ENCODE measurements at places on chromosomes 4 and X. TPM values are rescaled to one million over a fixed set of nuclear protein-coding genes. Genes with fewer than 3 reads are reported as not detected.

DNA sequence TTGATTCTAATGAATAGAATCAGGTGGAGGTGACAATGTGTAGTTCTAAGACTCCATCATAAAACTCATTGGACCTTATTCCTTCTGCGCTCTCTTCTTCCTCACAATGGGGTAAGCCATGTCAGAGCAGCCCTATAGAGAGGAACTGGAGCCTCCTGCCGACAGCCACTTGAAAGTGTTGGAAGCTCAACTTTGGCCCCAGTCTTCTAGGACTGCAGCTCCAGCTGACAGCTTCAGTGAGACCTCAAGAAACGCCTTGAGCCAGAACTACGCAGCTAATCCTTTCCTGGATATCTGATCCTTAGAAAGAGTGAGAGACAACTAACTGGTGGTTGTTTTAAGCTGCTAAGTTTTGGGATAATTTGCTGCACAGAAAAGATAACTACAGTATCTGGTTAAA lies 22.1 kb upstream of the ADH7 start:
- DNase-seq: no peak

Gene TBC1D14
- total RNA-seq: 57.1 TPM

GRCh38 chrX:136268051-136269048 lies 17.1 kb upstream of the MAP7D3 start:
- peak; percentile 67 for DNase-seq

Gene DMRTC1
- total RNA-seq: 0.62 TPM

- DNase-seq: peak; percentile 33
These were observed 15.0 kb downstream of the BRCC3 start for GRCh38 chrX:155086202-155086840.

DNA sequence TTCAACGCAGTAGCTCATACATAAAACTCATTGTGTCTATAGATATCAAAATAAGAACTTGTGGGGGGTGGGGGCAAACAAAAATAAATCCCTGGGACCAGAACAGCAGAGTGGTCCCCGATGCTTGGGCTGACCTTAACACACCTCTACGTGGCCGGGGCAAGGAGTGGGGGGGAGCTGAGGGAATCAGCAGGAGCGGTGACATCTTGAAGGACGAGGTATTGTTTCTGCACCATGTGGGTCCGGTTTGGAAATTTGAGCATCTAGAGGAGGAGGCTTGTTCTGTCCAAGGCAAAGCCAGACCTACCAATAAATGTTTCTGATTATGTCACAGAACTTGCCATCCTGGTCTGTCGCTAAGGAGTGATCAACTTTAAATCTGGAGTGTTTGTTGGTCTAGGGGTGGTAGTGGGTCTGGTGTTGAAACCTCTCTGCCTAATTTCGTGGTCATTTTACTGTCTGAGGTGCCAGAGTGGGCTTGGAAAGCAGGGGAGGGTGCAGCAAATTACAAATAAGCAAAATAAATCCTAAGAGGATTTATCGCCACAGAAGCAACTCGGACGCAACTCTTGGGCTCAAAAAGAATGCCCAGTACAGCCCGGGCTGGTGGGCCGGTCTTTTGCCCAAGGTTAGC lies 774 bp upstream of the RAPGEF2 start:
- no peak for DNase-seq

Gene ANTXR2
- total RNA-seq: 96.0 TPM

- DNase-seq: no peak
These were observed 74.4 kb downstream of the SORCS2 start for GRCh38 chr4:7266525-7267292.

Gene SLC25A5
- total RNA-seq: 127 TPM

DNA sequence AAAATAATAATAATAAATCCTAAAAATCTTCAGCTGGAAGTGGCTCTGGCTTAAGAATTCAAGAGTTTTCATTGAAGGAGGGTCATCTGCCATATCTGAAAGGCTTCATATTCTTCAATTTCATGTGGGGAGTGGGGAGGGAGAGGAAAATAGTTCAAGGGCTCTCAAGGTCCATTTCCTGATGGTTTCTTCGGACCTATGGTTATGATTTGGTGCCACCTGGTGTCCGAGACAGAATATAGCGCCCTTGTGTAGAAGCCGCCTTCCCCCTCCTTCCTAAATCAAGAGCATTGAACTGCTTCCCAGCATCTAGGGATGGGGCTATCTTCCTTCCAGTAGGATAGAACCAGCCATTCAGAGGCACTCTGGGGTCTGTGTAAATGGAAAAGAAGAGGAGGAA lies 34.3 kb downstream of the NLGN3 start:
- DNase-seq: peak; percentile 84

GRCh38 chr4:112520598-112521122 lies 4.7 kb upstream of the NEUROG2 start:
- peak; percentile 16 for DNase-seq

DNA sequence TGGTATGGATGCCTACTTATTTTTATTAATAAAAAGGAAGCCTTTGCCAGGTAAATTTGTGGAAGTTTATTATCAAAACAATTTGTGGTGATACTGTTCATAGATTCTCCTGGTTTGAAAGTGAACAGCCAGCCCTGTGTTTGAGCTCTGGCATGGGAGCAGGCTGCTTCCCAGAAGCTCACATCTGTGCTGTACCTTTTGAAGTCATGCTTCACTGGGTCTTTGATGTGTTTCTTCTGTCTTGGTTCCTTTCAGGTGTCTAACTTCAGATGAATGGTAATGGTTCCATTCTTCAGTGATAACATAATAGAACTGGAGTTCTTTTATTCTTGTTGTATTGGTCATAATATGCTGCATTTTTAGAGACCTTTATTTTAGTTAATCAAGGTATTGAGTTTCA lies 85.5 kb downstream of the BMPR1B start:
- no peak for DNase-seq

- DNase-seq: no peak
These were observed 562.2 kb upstream of the SLIT2 start for GRCh38 chr4:19689511-19689910.

DNA sequence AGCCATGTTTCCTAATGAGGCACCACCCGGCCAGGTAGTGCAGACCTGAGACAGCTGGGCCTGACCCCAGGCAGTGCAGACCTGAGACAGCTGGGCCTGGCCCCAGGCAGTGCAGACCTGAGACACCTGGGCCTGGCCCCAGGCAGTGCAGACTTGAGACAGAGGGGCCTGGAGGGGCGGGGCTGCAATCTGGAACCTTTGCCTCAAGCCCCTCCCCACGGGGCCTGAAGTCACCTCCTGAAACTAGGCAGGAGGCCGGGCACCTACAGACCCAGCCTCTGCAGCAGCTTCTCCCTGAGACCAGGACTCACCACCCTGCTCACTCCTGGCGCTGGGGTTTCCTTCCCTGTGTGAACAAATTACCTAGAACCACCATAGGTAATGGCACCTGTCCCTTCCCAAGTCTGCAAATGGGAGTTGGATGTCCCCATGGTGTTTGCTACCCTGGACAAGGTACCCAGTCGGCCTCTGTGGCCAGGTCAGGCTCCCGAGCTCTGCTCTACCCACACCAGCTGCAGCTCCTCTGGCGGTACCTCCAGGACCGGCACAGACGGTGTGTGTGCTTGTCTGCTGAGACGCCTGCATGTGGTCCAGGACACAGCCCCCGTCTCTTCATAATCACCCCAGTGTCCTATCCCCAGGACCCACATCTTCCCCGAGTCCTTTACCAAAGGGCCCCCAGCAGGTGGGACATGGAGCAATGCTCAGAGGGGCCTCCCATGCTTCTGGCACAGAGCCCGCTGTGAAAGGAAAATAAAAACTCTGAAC lies 53.1 kb upstream of the C4orf50 start:
- DNase-seq: no peak

Gene ZC4H2
- total RNA-seq: 3.7 TPM

DNA sequence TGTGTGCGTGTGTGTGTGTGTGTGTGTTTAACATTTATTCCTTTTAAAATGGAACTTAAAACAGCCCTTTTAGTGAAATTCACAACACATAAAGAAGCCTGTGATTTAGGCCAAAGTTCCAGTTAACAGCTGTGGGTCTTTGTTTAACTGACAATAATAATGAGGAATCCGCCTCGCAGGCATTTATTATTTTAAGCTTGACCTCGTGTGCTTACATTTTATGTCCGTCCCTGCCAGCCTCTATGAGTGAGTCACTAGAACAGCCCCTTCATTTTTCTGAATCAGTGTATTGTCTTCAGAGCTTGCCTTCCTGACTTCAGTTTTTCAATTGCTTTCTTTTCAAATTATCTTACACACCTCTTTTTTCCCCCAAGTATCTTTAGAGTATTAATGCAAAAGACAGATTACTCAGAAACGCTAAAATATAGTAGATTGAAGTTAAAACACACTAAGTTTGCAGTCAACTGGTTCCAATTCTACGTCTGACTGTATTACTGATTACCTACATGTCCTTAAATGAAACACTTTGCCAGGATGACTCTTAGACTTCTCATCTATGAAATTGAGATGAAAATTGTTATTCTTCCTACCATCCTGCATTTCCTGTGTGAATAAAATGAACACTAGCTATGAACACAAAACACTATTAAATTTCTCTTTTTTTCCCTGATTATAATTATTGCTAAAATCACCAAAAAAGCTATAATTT lies 319.6 kb upstream of the HS3ST1 start:
- peak; percentile 27 for DNase-seq

DNA sequence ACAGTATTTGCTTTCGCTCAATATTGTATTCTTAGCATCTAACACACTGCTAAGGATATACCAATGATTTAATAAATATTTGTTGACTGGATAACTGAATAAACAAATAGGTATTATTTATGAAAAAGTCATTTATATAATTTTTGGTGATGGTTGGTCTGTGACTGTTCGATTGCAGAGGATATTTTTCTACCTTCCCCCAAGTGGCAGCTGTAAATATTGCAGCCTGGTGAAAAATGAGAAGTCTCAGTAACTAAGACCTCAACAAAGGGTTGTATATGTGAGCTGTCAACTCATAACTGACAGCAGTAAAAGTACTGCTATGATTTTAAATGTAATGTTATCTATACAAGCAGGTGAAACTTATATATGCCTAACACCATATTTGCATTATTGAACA lies 36.0 kb downstream of the HTR2C start:
- no peak for DNase-seq

DNA sequence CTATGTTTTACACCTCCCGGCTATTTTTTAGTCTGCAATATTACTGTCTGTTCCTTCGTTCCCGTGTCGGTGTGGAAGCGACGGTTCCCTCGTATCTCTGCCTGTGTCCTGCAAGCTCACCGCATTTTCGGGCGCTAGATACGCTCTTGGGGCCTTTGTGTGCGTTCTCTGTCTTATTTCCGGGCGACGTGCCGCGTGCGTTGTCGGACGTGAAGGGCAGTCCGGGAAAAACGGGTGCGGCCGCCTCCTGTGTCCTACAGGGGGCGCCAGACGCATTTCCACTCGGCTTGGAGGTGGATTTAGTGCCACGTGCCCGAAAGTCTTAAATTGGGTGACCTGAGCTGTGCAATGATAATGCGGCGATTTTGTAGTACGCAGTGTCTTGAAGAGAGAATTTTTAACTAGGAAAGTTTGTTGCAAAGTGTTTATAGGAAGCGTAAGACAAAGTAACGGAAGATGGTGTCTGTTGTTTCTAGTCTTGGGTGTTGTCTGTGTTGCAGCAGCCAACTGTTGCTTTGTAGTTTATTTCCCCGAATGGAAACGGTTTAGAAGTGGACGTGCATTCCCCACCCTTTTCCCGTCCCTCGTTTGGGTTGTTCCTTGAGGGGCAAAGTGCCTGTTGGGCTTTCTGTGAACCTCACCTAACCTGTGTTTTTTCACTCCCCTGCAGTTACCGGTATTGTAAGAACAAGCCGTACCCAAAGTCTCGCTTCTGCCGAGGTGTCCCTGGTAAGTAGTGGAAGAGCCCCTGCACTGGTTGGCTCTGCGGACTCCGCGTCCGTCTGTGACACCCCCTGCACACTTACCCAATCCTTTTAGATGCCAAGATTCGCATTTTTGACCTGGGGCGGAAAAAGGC lies 720 bp downstream of the RPL10 start:
- DNase-seq: peak; percentile 93

GRCh38 chr4:11214281-11214680 lies 214.4 kb downstream of the HS3ST1 start:
- DNase-seq: no peak

GRCh38 chr4:82561786-82562563 lies at the start of gene TMEM150C:
TSS of gene TMEM150C (minus strand) at chr4:82561988. CDS start at chr4:82504657, 57,331 bp downstream.
- DNase-seq: peak; percentile 34

Gene ASB12
- total RNA-seq: 5.7 TPM

- DNase-seq: no peak
These were observed 91.2 kb upstream of the ANXA3 start for GRCh38 chr4:78460368-78460767.

DNA sequence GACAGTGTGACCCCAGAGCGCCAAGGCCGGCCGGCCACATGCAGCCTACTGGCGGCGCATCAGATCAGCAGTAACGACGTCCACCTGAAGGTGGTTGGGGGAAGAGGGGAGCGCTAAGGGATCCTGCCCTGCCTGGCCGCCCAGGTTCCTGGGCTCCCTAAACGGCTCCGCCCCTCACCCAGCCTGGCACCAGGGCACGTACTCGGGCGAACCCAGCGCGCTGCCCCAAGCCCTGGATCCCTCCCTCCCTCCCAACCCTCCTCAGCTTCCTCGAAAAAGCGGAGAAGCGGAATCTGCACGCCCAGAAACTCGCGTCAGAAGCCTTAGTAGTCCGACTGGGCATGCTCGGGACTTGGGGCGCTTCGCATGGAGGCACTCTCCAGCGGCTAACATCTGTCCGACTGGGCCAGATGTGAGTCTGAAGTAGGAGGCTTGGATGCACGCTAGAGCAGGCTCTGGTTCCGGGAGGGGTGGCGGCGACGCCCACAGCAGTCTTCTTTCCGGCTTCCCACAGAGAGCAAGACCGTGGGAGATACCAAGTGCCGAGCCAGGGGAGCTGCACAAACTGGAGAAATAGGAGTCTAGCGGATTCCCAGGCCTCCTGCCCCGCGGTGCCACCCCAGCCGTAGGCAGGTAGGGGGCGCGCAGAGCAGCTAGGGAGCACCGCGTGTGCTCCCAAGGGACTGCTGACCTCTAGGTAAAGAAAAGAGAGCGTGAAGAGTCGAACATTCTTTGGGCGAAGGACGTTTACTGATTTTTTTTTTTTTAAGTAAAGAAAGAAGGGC lies 114.3 kb upstream of the TEX13C start:
- DNase-seq: peak; percentile 84

DNA sequence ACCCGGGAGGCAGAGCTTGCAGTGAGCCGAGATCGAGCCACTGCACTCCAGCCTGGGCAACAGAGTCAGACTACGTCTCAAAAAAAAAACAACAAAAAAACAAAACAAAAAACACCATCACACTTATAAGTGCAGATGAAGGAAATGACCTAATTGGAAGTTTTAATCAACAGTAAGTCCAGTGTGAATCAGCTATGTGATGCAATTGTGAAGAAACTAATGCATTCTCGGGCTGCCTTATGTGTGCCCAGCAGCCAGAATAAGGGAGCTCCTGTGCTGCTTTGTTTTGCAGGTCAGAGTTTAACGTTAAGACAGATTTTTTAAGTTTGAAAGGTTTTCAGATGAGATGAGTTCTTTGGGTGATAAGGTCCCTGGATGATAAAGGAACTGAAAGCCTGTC lies 10.8 kb downstream of the DAPP1 start:
- no peak for DNase-seq

DNA sequence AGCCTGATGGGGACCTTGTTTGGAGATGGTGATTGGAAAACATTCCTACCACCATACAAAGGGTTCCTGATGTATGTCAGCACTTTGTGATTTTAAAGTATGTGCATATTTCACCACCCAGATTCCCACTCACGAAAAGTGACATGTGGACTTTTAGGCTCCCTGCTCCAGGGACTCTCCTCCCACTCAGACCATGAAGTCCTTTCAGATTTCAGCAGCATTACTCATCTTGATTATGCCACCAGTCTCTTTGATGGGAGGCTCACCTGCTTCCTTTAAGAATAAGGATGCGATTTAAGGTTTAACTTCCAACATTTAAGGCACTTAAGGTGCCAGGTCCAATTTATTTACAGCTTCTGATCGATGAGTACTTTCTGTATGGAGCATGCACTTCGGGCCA lies 204.4 kb downstream of the PPARGC1A start:
- DNase-seq: no peak

Gene OPHN1
- 22.6 TPM for total RNA-seq

All from tongue (tissue), 3 donors.